ENCODE measurements at places on chromosomes 3 and 15.

- DNase-seq, result no peak
Observed at GRCh38 chr15:79956354-79956939, 14.5 kb downstream of the BCL2A1 start.

GRCh38 chr3:33919312-33920120 lies 121.1 kb downstream of the PDCD6IP start:
- DNase-seq, result no peak

GRCh38 chr3:151203051-151203420 lies at the start of gene GPR171:
TSS of gene GPR171 (minus strand) at chr3:151203216. CDS start at chr3:151199386, 3,830 bp downstream.
- peak; percentile 56 for DNase-seq

GRCh38 chr3:188439080-188439479 lies 285.1 kb downstream of the LPP start:
- peak; percentile 97 for DNase-seq

GRCh38 chr3:32620611-32621310 lies 50.1 kb upstream of the DYNC1LI1 start:
- no peak for DNase-seq

- no peak for DNase-seq
Observed at GRCh38 chr15:71471347-71471746, 339.0 kb upstream of the NR2E3 start.

DNA sequence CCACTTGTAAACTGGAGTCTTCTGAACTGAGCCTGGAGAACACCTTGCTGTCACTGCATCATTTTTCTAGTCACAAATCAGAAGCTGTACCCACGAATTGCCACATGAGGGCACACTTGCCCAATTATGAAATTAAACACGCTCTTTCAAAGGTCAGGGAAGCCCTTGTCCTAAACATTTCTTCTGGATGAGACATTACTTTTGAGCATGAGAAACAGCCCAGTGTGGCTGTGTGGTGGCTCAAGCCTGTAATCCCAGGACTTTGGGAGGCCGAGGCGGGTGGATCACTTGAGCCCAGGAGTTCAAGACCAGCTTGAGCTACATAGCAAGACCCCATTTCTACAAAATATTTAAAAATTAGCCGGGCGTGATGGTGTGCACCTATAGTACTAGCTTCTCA lies 27.5 kb upstream of the CFAP161 start:
- DNase-seq, result peak; percentile 52

DNA sequence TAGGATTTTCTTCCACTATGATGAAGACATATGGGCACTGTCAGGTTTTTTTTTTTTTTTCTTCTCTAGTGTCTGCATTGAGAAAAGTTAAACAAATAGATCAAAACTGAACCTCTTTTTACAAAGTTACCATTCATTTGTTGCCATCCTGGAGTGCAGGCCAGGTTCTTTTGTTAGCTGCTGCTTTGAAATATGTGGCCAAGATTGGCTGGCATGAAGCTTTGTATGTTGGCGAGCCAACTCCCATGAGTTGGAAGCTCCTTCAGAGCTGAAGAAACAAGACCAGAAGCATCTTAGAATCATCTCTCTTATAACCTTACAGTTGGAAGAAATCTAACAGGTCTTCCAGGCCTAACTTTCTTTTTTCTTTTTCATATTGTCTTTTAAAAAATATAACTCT lies 346.5 kb downstream of the THSD4 start:
- DNase-seq, result no peak

DNA sequence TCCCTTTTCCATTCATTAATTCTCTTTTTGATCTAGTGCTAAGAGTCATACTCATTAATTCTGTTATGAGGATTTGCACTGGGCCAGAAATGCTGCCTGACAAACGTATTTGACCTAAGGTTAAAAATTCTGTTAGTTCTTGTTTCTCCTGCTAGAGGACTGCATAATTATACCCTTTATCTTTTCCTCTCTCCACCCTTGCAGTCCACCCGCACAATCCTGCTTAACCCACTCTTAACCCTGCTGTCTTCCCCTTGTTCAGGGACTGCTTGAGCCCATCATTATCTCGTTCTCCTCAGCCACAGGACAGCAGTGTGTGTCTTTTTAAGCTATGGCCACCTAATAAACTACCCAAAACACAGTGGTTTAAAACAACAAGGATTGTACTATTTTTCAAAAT lies 31.1 kb upstream of the DYNC1LI1 start:
- DNase-seq, result no peak

- DNase-seq, result no peak
Observed at GRCh38 chr3:64489361-64490044, 198.3 kb downstream of the ADAMTS9 start.

DNA sequence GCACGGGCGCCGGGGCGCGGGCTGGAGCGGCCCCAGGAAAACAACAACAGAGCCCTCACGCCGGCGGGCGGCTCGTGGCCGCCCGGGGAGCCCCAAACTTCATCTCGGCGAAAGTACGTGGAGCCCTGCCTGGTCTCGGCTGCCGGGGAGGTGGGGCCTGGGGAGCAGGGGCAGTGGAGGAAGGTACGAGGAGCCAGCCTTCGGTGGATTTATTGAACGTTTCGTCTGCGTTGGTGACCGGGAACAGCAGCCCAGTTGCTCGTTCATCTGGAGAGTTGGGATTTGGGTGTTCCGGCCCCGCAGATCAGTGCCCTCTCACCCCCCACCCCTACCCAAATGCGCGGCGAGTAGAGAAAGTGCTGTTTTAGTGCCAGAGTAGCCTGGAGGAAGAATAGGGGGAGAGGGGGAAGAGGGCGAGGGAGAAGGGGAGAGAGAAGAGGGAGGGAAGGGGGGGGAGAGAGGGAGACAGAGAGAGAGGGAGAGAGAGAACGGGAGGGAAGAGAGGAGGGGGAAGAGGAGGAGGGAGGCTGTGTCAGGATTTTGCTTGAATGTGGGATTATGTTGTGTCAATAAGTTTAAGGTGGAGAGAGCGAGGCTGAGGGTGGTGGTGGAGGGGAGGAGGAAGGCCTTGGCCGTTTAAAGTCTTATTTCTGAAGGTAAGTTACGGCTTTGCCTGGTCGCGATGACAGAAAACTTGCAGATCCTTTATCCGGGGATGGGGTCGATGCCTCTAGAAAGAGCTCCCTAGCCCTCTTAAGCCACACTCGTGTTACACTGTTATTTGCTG lies 970 bp downstream of the BBX start:
- peak; percentile 71 for DNase-seq

- no peak for DNase-seq
Observed at GRCh38 chr15:63587527-63587926, 9.7 kb upstream of the FBXL22 start.

DNA sequence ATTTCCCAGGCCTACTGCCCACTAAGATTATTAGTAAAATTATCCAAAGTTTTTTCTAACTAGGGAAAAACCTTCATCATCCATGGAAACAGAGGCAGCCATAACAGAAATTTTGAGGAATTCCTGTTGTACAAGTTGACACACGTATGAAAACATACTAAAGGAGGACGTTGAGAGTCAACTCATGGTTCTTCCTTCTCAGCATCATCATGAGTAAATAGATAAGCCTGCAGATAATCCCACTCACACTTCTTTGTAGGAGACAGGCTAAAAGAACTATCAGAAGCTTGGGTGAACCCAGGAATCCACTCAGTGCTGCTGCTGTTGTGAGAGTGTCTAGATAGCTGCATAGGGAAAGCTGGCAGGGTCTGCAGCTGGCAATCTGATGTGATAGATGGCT lies 694.8 kb upstream of the NR2F2 start:
- DNase-seq, result no peak

DNA sequence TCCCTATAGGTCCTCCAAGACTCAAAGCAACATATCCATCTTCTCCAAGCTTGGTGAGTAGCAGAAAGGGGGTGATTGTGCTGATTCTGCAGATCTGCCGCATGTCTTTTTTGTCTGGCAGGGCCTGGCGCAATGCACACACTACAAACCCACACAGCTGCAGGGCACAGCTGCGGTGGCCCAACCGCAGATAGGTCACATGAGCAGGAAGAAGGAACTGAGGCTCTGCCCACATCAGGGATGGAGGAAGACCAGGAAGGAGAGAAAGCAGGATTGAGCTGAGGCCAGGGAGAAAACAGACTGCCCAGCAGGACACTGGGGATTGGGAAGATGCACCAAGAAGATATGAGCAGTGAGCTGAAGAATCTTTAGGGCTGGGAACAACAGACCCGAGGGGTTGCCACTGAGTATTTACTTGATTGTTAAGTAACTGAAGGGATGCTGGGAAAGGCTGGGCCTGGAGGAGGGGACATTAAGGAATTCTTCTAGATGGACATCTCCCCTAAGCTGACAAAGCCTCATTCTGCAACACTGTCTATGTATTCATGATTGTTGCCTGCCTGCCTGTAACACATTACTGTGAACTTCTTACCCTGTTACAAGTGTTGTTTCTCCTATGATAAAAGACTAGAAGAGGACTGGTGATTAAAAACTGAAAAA lies 126.7 kb downstream of the MYLK start:
- DNase-seq, result peak; percentile 75

DNA sequence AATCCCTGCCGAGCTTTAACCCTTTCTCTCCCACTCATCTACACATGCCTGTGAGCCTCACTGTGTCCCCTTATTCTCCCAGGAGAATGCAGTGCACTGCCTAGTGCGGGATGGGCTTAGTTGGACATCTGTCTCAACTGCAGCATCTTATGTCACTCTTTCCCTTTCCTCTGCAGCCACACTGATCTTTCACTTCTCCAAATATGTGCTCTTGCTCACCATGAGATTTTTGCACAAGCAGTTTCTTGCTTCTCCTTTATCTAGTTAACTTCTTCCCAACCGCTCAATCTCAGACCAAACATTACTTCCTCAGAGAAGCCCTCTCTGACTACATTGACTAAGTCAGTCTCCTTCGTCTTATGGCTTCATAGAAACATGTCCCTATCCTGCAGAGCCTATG lies 292.3 kb downstream of the KBTBD8 start:
- DNase-seq, result no peak

GRCh38 chr3:187615630-187616029 lies 54.6 kb downstream of the SST start:
- DNase-seq, result peak; percentile 33

DNA sequence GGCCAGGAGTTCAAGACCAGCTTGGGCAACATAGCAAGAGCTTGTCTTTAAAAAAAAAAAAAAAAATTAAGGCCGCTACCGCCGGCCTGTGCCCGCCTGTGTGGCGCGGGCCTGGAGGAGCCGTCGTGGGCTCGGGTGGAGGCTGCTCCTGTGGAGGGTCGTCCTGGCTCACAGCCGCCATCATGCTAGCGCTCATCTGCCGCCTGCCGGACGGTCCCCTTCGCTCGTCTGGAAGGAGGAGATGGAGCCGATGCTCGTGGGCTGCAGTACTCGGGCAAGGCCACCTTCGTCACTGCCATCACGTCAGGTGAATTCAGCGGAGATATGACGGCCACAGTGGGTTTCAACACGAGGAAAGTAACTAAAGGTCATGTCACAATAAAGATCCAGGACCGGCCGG lies 37.4 kb downstream of the TFRC start:
- no peak for DNase-seq

GRCh38 chr15:87227846-87228245 lies 1028.7 kb downstream of the NTRK3 start:
- DNase-seq, result no peak

DNA sequence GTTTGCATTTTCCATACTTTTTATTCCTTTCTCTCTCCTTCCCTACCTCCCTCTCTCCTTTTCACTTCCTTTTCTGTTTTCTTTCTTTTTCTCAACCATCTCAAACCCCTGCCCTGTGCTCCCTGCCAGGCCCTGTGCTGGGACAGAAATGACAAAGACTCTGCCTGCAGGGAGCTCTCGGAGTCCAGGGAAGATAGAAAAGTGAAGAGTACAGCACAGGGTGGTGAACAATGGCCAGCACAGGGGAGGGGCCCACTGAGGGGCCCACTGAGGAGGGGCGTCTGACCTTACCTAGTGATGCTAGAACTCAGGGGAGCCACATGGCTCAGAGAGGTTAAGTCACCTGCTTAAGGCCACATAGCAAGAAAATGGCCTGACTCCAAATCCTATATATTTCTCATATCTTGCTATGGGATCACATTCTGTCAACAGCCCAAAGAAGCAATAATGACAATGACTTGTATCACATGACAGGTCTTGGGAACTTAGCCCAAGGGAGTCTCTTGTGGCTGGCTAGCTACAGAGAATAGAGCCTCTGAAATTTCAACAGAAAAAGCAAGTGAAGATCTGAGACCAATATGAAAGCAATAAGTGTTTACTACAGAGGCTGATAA lies 44.3 kb upstream of the ATP2B2 start:
- DNase-seq, result no peak

DNA sequence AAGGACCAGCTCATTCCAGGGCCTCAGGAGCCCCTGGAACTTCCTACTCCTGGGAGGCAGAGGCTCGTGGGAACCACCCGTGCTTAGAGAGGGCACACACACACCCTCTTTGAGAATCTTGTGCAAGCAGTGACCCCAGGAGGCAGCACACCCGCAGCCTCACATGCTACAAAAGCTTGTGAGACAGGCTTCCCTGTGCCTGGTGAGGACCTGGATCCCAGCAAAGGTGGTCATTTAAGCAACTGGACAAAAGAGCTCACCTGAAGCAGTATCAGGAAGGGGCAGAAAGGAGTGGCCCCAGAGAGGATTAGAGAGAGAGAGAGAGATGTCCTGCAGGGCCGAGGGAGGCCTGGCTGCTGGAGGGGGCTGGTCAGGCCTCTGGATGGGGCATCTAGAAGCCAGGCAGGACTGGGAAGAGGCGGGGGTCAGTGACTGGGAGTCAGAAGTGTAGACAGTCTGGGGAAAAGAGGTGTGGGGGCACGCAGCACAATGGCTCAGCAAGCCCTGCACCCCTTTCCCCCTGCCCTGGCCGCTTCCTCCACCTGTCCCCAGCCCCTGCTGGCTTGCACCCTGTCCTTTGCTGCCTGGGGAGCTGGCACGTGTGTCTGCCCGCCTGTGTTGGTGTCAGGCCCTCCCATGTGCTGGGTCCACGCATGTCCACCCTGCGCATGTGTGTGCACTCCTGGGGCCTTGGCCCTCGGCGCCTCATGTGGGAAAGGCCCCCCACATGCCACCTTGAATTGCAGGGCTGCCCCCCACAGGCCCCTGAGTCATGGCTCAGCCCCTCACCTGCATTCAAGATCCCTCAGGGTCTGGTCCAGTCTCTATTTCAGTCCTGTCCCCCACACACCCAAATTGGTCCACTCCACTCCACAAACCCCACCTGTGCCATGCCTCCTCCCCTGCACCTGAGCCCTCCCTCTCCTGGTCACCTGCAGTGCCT lies 36.9 kb downstream of the TSPAN3 start:
- DNase-seq, result no peak

DNA sequence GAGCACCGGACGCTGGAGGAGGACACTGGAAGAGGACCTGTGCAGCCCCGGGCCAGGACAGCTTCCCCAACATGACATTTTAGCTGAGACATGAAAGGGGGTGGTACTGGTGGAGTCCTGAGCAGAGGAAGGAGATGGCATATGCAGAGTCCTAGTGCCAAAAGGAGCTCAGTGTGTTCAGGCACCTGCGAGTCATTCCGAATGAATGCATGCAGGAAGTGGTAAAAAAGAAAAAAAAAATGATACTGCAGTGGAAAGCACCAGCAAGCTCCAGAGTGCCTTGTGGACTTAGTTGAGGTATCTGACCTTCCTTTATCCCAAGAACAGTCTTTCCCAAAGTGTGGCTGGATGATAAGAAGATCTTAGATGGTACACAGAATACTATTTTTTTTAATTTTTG lies 6.6 kb upstream of the ZNF148 start:
- DNase-seq, result peak; percentile 60

- no peak for DNase-seq
Observed at GRCh38 chr3:101383656-101384055, 63.3 kb upstream of the IMPG2 start.

GRCh38 chr15:85462029-85462428 lies 81.6 kb downstream of the AKAP13 start:
- no peak for DNase-seq

- peak; percentile 67 for DNase-seq
Observed at GRCh38 chr15:98282656-98283332, 322.3 kb downstream of the ARRDC4 start.
